Upper lobe of left lung (tissue), 6 donors: ENCODE measurements at places on chromosomes 6 and 20. TPM values are rescaled to one million over a fixed set of nuclear protein-coding genes. Genes with fewer than 3 reads are reported as not detected.

DNA sequence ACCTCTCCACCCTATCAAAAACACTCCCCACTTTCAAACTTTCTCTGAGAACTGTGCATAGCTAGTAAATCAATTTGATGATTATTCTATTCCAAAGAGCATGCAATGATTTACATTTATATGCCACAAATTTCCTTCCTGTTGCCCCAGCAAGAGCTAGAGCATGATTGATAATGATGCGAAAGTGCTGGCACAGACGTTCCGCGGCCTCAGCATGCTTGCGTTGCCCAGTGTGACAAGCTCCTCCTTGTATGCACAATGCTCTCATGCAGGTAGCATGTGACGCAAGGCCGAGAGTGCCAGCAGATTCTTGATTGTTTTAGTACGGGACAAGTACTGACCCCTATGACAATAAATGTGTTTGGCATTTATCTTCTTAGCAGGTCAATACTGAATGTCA lies 696.3 kb upstream of the SLC35B3 start:
- H3K4me3 ChIP-seq: no peak overlapping the region
- no peak overlapping the region for H3K27ac ChIP-seq
- no peaks in the 10 kb centered on the region for H3K4me1 ChIP-seq
- DNase-seq: no peak

DNA sequence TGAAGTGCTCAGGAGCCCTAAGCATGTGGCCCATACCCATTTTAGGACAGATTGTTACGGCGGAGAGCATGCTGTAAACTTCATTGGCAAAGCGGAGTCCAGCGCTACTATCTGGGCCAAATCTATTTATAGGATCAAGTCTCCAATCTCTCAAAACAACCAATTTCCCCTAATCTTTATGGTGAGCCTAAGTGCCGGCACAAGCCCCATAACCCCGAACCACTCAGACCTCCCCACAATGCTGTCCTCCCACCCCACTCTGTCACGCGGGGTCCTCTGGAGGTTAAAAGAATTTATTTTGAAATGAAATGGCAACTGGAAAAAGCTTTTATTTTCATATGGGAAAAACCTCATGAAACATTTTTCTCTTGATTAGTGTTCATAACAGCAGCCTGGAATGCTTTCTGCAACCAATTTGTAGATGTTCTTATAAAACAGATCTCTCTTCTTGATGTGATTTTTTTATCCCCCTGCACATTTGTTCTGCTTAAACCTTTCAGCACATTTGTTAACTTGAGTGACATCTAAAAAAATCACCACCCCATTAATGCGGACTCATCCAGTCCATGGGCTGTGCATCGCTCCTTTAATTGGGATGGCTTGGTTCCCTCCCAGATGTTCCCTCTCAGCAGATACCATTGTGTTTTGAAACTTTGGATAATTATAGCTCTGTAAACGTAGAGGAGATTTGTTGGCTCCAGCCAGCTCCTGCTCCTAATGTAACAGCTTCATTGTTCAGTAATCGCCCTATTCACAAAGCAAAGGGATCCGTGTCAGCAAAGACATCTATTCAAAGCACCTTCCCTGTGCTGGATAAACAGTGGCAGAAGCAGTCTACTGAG lies 323.6 kb downstream of the CD83 start:
- no peak overlapping the region for H3K4me3 ChIP-seq
- H3K36me3 ChIP-seq: no peaks in the 10 kb centered on the region
- peak overlapping the region; percentile 52 for H3K27ac ChIP-seq
- H3K4me1 ChIP-seq: no peaks in the 10 kb centered on the region

- H3K27ac ChIP-seq: no peak overlapping the region
- no peaks in the 10 kb centered on the region for H3K27me3 ChIP-seq
- H3K36me3 ChIP-seq: no peaks in the 10 kb centered on the region
- no peak for DNase-seq
Observed at GRCh38 chr6:128694303-128695009, 174.1 kb upstream of the PTPRK start.

DNA sequence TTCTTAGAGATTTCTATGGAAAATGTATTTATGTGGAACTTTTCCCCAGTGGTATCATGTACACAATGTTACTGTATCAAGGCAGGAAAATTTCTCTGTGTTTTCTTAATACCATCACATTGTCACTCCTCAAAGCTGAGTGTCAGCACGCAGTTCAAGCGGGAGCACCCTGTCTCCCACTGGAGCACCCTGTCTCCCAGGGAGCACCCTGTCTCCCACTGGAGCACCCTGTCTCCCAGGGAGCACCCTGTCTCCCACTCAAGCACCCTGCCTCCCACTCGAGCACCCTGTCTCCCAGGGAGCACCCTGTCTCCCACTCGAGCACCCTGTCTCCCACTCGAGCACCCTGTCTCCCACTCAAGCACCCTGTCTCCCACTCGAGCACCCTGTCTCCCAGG lies 51.3 kb downstream of the PSMG4 start:
- no peak overlapping the region for H3K4me3 ChIP-seq
- H3K27me3 ChIP-seq: no peaks in the 10 kb centered on the region
- H3K36me3 ChIP-seq: no peaks in the 10 kb centered on the region
- H3K27ac ChIP-seq: no peak overlapping the region
- no peaks in the 10 kb centered on the region for H3K4me1 ChIP-seq

DNA sequence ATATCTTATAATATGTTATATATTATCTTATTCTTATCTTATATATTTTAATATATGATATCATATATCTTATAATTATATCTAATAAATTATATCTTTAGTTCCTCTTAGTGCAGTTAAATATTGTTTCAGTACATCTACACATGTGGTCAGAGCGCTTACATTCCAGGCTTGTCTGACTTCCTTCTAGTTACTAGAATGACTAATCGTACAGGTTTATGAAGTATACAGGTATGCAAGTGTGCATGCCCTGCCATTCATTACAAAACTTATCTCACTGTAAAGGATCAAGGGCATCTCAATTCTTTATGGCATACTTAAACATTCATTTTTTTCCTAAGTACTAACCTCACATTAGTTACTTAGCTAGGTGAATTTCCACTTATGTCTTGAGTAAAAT lies 1278.0 kb upstream of the MAP3K7 start:
- no peak overlapping the region for H3K4me3 ChIP-seq
- no peak overlapping the region for H3K27ac ChIP-seq
- no peaks in the 10 kb centered on the region for H3K4me1 ChIP-seq
- H3K27me3 ChIP-seq: no peaks in the 10 kb centered on the region
- no peak for DNase-seq
- H3K36me3 ChIP-seq: no peaks in the 10 kb centered on the region

GRCh38 chr20:43699941-43700565 lies 26.7 kb downstream of the GTSF1L start:
- no peak overlapping the region for H3K4me3 ChIP-seq
- H3K4me1 ChIP-seq: no peaks in the 10 kb centered on the region
- H3K27ac ChIP-seq: no peak overlapping the region

ETV7 gene
- 3.0 TPM for total RNA-seq
